ENCODE measurements at places on chromosomes 7 and 10. TPM values are rescaled to one million over a fixed set of nuclear protein-coding genes. Genes with fewer than 3 reads are reported as not detected.

Gene IRF5
- total RNA-seq: 11.4 TPM

Gene TRIM74
- total RNA-seq: not detected

Gene BMPER
- total RNA-seq: not detected

Gene PLPP4
- not detected for total RNA-seq

Gene ADAMTS14
- 0.12 TPM for total RNA-seq

Gene TMEM213
- total RNA-seq: 9.8 TPM

Gene CUBN
- total RNA-seq: 0.27 TPM

Gene CPA4
- not detected for total RNA-seq

Data from Calu3 (cell line).